ENCODE measurements at places on chromosomes 6 and 20. TPM values are rescaled to one million over a fixed set of nuclear protein-coding genes. Genes with fewer than 3 reads are reported as not detected.

PSORS1C2 gene
- 0.33 TPM for total RNA-seq

ZC3H12D gene
- total RNA-seq: not detected

B3GALT4 gene
- total RNA-seq: 8.2 TPM

SNTA1 gene
- total RNA-seq: 5.6 TPM

PEDS1 gene
- total RNA-seq: 91.9 TPM

NPEPL1 gene
- total RNA-seq: 12.6 TPM

TBXT gene
- not detected for total RNA-seq

EEF1A2 gene
- total RNA-seq: 3.2 TPM

MMS22L gene
- total RNA-seq: 8.3 TPM

SPDEF gene
- total RNA-seq: 21.0 TPM

RIPOR2 gene
- 0.21 TPM for total RNA-seq

GPSM3 gene
- total RNA-seq: 7.2 TPM

CHRNA4 gene
- total RNA-seq: not detected

SOX4 gene
- 26.9 TPM for total RNA-seq

AVP gene
- not detected for total RNA-seq

RNF8 gene
- 28.8 TPM for total RNA-seq

TMEM244 gene
- not detected for total RNA-seq

SRMS gene
- 0.35 TPM for total RNA-seq

RIMS1 gene
- total RNA-seq: 0.35 TPM

AK9 gene
- total RNA-seq: 1.5 TPM

EMILIN3 gene
- total RNA-seq: not detected

TNXB gene
- total RNA-seq: 0.05 TPM
